ENCODE measurements at places on chromosomes 13 and 19. TPM values are rescaled to one million over a fixed set of nuclear protein-coding genes. Genes with fewer than 3 reads are reported as not detected.

HOOK2 gene
- total RNA-seq = 6.0 TPM

GRCh38 chr13:37149380-37149779 lies 43.9 kb upstream of the CSNK1A1L start:
- no peak for DNase-seq

DNA sequence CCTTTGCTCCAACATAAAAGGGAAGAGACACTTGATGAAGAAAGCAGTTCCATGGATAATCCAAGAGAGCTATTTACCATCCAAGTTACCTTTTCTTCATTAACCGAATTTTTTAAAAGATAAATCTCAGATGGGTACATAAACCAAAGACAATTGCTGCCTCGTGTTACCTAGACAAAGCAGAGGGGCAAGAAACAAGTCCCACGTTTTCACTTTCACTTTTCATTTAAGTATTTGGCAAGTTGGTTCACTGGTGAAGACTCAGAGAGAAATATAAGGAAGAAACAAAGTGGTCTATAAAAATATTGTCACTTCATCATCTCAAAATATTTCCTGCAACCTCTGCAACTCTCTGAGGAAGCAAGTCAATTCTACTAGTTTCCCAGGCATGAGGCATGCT lies 446.1 kb downstream of the FGF14 start:
- no peak for DNase-seq

DNA sequence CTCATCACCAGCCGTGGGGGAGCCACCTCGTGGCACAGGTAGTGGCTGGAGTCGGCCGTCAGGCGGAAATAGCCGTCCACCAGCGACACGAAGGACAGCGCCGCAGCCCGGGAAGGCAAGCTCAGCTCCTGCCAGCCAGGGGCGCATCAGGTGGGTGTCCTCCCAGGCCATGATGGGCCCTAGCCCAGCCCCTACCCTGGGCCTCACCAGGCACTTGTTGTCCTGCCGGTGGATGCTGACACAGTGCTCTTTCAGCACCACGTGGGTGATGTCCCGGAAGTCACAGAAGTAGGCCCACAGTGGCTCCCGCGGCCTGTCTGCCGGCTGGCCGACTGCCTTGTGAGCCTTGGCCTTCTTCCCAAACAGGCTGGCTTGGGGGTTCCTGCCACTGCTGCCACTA lies 15.7 kb downstream of the TYK2 start:
- no peak for DNase-seq

GRCh38 chr13:79297128-79297527 lies 108.9 kb downstream of the RBM26 start:
- no peak for DNase-seq

KLK5 gene
- not detected for total RNA-seq

DNA sequence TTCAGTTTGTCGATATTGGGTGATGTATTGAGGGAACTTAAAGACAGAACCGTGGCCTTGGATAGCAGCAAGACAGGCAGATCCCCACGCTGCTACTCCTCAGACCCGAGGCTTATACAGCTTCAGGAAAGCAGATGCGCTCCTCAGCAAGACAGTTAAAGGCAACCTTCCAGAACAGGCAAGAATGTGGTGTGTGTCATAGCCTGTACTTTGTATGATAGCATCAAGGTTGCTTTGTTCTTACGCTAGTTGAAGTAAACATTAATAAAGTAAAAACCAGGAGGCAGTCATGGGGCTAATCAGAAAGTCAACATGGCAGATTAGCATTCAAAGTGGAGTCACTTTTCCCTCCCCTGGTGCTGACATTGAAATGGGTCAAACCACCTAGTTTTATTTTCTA lies 473.2 kb downstream of the DCT start:
- no peak for DNase-seq

PLIN5 gene
- total RNA-seq = not detected

CSNK1G2 gene
- 38.9 TPM for total RNA-seq

Measured in NCI-H460 (cell line).